Fibroblast of the conjunctiva (primary cell): ENCODE measurements at places on chromosomes 16 and 17.

DNA sequence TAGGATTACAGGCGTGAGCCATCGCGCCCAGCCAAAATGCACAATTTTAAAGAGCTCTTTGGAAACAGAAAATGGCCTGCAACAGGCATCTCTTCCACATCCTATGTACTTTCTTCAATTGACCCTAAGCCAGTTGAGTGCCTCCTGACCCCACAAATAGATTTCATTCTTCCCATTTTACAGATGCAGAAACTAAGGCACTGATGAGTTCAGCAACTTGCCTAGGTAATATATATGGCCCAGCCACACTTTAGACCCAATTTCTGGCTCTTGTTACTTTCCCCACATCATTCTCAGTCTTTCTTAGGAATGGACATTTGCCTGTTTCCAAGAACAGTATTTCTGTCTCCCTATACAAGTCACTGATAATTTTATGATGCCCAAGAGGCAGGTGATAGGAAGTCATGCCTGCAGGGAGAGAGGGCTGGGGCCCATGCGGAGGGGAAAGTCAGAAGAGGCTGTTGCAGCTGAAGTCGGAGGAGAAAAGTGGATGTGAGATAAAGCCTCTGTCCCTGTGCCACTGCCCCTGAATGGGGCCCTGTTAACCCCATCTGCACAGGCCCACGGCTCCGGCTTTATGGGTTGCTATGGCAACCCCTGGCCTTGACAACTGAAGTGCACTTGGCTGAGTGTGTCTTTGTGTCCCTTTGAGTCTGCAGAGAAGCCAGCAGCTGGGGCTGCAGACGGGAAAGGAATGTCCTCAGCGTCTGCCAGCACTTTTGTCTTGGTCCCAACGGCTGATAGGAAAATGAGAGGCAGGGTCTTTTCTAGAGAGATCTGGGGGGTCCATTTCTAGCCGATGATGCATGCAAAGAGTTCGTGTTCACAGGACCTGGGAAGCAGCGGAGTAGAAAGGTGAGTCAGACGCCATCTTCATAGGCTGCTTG lies 45.9 kb downstream of the ABAT start:
- no peak for DNase-seq

GRCh38 chr16:88365244-88365865 lies 17.4 kb upstream of the ZNF469 start:
- no peak for DNase-seq

DNA sequence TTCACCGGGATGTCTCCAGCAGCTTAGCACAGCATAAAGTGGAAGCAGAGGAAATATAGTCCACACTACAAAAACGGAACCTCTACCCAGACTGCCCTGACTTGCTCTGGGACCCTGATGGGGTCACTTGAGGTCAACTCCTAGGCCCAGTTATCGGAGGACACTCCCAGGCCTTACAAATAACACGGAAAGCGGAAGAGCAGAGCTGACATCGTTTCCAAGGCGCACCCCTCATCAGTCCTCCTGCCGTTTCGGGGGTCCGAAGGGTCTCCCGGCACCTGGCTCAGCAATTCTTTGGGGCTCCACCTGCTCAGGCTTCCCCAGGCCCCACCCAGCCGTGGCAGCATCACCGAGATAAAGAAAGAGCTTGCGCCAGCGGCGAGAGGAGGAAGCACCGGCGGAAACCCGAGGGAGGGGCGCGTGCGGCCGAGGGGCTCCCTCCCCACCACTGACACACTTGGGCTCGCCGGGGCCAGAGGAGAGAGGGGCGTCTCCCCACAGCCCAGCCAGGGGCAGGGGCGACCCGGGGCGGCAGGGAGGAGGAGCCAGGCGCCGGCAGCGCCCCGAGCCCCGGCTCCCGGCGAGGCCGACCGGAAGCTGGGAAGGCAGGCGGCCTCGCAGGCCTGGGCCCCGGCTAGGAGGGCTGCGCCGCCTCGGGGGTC lies 727 bp downstream of the CORO7 start:
- DNase-seq, result no peak

DNA sequence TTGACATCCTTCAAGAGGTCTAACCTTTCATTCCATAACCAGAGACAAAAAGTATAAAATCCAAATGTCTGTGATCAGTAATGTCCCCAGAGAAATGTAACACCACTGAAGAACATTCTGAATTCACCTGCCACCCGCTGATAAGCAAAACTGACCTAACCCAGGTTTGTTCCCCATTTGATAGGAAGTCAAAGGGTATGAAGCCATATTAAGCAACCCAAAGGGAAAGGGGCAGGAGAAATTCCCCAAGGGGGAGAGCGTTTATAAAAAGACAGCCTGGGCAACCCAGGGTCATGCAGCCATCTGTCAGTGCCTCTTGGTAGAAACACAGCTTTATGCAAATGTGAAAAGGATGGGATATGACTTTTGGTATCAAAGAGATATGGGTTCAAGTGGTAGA lies 30.7 kb upstream of the PIK3R6 start:
- DNase-seq, result no peak

GRCh38 chr16:48503336-48503735 lies 106.6 kb downstream of the N4BP1 start:
- no peak for DNase-seq

- no peak for DNase-seq
These were observed 487.0 kb downstream of the HAPSTR1 start for GRCh38 chr16:9578459-9578858.

DNA sequence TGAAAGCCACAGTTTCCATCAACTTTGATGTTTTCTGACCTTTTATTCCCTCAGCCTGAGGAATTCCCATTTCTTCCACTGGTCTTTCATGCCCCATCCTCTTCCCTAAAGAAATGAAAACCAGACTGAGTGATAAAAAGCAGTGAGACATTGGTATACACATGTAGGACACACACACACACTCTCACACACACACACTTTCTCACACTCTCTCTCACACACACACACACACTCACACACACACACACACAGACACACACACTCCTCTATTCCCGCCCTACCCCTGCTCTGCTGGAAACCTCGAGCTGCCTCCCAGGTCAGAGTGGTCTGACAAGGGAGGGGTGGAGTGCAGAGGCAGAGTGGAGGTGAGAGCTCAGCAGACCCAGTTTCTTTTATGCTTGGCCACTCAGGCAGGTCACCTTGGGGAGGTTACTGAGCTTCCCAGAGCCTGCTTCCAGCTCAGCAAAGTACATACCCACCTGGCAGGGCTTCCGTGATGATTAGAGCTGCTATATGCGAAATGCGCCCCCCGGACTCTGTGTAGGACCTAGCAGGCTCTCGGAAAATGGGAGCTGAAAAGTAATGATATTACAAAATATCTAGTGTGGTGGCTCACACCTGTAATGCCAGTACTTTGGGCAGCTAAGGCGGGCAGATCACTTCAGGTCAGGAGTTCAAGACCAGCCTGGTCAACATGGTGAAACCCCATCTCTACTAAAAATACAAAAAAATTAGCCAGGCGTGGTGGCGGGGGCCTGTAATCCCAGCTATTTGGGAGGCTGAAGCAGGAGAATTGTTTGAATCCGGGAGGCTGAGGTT lies 30.7 kb downstream of the CCR7 start:
- DNase-seq, result no peak

DNA sequence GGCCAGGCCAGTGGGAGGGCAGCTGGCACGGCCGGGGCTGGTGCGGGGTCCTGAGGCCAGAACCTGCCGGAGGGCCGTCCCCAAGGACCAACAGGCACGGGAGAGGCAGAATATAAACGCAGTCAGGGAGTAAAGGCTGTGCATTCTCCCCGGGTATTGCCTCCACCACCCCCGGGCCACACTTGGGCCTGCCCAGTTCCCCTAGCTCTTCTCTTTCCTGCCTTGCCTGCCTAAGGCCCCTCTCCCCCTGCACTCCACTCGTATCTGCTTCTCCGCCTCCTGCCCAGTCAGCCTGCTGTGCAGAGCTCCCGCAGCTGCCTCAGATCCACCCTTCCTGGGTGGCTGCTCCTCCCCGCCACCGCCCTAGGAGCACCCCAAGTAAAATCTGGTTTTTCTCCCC lies 5.0 kb upstream of the RPH3AL start:
- DNase-seq, result no peak

GRCh38 chr17:38779965-38780752 lies 19.2 kb downstream of the PIP4K2B start:
- DNase-seq, result no peak

DNA sequence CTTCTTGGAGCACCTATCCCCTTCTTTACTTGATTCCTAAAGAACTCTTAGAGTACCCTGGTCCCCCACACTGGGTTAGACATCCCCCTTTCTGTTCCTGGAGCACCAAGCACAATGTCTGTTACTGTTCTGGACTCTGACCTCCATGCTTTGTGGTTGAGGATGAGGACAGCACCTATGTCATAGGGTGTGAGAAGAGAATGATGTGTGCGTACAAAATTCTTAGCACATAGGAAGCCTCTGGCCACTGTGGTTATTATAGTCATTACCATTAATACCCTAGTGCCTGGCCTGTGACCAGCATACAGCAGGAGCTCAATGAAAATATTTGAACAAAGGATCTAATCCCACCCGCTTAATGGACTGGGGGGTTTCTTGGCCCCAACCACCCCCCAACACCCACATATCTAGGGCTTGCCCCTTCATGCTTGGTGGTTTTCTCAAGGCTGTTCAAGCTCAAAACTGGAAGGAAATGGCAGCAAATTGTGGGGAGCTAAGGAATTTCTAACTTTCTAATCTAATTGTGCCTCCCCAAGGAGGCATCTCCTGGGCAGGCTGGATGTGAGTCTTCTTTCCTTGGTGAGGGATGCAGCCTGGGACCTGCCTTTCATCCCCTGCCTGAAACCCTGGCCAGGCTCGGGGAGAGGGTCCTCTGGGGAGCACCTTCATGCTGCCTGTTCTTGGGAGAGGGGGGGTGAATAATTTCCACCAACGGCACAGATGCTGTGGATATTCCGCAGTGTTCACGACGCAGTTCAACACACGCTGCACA lies 1.5 kb upstream of the CMIP start:
- DNase-seq, result no peak

- no peak for DNase-seq
These were observed 2.0 kb downstream of the SIAH1 start for GRCh38 chr16:48383009-48383876.

DNA sequence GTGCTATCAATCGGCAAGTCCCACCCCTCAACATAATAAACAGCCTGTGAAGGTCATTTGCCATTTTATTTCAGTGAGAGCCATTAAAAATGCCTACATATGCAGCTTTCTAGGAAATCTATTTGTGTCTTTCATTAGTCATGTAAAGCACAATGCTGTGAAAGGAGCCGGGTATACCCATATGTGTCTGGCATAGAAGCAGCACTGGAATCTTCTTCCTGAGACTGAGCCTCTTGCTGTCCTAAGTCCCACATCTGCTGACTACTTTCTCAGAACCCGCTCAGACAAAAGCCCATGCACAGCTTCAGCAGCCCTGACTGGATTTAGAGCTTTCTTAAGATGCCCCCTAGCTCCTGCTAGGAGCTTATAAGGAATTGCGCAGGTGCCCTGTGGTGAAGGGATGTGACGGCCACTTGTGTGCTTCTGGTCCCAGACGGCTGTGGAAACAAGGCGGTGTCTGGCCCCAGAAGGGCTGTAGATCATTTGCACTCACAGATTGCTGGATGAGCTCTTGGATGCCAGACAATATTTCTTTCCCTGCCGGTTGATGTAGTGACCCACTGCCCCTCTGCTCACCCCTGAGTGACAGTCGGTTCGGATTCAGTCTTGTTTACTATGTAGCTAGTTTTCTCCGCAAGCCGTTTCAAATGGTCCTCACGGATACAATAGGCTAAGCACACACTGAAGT lies 172.2 kb downstream of the ANKFN1 start:
- DNase-seq, result no peak

DNA sequence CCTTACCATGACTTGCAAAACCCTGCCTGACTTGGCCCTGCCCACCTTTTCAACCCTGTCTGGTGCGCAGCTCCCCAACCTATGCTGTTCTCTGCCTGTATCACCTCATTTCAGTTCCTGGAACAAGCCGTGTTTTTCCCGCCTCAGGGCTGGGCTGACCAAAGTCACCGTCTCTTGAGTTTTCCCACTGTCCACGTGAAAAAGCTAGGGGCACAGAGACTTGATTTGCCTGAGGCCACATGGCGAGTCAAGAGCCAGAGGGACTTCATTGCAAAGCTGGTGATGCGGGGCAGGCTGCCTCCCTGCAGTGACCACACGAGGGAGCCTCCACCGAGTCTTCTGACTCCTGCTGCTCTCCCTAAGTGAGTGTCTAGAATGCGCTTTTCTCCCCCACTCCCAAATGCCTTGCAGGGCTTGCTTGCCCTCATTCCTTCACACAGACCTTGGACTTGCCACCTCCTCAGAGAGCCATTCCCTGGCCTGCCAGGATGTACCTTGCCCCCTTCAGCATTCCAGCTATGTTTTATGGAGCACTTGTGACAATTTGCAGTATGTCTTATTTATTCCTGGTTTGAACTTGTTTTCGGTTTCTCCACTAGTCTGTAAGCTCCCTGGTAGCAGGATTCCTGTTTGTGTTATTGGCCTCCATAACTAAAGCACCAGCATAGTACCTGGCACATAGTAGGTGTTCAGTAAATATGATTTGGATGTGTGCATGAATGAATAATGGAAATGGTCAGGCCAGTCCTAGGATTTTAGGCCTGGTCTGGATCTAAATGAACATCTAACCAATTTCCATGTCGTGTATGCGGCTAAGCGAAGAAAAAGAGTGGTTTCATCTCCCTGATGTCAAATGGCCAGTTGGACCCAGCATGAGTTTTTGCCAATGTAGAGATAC lies 252.3 kb downstream of the SNX29 start:
- peak; percentile 69 for DNase-seq

DNA sequence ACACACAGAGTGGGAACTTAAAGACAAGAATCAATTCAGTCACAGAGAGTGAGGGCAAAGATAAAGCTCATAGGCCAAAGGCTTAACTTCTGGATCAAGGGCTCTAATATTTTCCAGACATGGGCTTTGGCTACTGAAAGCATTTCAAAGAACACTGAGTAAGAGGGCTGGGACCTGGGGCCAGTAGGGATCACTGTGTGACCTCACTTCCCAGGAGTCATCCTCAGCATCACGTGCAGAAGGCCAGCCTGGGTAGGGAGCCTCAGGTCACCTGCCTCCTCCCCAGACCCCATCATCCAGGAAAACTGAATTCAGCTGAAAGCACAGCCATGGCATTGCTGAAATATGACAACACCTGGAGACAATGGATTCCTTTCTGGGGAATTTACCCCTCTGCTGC lies 163.5 kb downstream of the RAB11FIP4 start:
- DNase-seq, result no peak

DNA sequence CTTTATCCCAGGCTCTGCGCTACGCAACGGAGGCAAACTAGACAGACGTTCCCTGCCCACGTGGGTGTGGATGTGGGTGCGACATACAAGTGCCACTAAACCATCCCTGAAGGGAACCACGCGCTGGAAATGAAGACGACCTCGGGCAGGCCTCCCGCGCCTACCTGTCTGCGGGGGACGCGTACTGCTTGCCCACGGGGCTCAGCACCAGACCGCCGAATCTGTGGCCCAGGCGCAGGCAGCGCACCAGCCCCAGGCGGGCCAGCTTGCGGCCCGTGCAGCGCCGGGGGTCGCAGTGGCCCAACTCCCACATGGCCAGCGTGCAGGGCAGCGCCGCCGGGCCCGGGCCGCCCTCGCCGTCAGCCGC lies 480 bp downstream of the TSR3 start:
- DNase-seq, result no peak

GRCh38 chr16:24826817-24827566 lies 18.8 kb upstream of the SLC5A11 start:
- DNase-seq, result no peak

- no peak for DNase-seq
These were observed 49.2 kb downstream of the METTL16 start for GRCh38 chr17:2462481-2462880.
